ENCODE measurements at places on chromosomes 3 and 15. TPM values are rescaled to one million over a fixed set of nuclear protein-coding genes. Genes with fewer than 3 reads are reported as not detected.

DNA sequence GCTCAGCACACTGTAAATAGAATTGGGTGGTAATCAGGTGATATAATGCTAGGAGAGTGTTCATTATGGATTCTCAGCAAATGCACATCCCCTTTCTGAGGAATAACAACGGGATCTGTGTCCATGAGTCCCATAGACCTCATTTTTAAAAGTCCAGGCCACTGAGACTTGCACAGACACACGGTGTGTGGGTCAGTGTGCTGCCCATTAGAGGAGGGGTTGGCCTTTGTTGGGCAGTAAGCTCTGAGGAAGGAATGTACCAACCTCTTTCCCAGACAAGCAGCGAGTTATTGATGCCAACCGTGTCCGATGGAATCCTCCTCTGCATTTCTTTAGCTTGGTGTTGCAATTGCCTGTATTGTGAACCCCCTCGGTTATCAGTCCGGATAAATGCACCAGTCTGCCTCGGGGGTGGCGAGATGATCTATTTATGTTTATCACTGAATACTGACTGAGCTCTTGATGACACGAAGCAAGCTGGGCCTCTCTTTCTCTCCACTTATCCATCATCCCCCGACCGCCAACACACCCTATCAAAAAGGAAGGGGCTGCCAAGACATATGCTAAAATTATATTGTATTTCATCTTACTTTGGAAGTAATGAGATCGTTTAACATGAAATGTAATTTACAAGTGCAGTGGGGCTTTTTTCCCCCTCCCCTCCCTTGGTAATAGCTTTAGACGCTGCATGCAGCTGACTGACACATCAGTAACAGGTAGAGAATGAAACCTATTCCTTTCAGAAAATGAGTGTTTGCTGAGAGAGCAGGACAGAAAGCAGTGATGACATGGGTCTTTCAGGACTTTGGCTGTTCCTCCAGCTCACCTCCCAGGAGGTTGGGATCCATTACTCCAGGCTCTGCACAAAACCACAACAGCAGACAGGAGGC lies 126.6 kb upstream of the ST8SIA2 start:
- no peak for DNase-seq

- DNase-seq: no peak
These were observed 27.0 kb downstream of the SLC30A4 start for GRCh38 chr15:45495588-45495987.

GRCh38 chr3:102727340-102727739 lies 292.5 kb downstream of the ZPLD1 start:
- no peak for DNase-seq

DNA sequence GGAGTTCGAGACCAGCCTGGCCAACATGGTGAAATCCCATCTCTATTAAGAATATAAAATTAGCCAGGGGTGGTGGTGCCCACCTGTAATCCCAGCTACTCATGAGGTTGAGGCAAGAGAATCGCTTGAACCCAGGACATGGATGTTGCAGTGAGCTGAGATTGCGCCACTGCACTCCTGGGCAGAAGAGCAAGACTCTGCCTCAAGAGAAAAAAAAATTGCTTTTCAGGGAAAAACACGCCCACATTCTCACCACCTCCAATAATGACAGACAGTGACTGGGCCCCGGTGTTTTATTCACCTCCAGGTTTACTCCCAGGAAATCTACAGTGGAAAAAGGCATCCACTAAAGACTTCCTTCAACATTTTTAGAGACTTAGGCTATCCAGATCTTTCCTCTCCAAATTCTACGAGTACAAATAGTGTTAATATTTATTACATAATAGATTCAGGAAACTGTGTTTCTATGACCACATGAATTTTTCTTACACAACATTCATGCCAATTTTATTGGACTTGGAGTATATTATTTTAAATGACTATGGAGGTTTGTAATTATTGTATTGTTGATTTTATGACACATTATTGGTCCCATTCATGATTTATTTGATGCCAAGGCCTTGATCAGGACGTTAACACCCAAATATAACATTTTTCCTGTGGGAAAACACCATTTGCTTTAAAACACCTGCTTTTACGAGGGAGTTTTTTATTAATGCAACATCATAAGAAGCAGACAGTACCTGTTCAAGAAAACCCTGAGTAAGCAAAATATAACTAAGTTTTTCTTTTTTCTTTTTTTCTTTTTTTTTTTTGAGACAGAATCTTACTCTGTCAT lies 26.6 kb downstream of the IGF2BP2 start:
- DNase-seq: no peak

DNA sequence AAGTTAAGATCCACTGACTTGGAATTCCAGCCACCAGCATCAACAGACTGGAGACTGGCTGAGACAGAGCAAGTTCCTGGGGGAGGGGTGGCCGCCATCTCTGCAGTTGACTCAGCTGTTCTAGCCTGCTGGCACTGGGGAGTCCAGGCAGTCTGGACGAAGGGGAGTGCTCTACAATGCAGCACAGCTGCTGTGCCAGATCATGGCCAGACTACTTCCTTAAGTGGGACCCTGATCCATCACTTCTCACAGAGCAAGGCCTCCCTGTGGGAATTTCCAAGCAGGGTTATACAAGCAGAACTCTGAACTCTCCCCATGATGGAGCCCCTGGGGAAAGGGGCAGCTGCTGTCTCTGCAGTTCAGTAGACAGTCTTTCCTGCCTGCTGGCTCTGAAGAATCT lies 35.2 kb downstream of the PYGO1 start:
- DNase-seq: no peak

- no peak for DNase-seq
These were observed 166.8 kb upstream of the LPP start for GRCh38 chr3:187987187-187987586.

- DNase-seq: no peak
These were observed 108.1 kb upstream of the AADACL2 start for GRCh38 chr3:151625586-151625985.

GRCh38 chr3:17320266-17320665 lies 422.2 kb downstream of the TBC1D5 start:
- no peak for DNase-seq

DNA sequence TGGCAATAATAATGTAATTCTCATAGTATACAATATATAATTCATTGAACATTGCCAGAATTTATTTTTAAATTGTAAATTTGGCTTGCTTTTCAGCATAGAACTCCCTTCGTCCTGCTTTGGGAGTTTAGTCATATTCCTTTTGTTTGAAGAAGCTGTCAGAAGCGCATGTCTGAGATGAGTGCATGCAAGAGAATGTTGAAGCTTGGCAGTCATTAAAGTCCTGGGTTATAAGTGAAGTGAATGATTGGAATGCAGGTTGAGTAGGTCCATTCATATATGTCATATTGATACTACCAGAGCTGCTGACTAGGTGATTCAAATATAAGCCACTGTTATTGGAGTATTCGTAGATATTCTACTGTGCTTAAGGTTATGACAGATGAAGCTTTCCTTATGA lies 243.6 kb upstream of the MDFIC2 start:
- DNase-seq: no peak

DNA sequence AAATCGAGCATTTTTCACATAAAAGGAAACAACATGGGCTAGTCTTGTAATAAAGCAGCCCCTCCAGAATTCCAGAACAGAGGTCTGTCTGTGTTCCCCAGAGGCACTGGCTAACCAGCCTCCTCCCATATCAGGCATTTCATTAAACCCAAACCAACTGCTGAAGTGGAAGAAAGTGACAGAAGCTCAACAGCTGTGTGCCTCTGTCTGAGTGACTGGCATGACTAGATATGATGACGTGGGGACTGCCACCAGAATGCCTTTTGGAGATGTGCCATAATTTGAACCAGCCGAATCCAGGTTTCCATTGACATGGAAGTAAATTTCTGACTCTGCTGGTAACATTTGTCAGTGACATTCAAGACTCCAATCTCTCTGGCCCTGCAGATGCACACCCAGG lies 8.7 kb downstream of the LIMD1 start:
- no peak for DNase-seq

GRCh38 chr15:66740802-66741201 lies 38.8 kb downstream of the SMAD6 start:
- peak; percentile 61 for DNase-seq

DNA sequence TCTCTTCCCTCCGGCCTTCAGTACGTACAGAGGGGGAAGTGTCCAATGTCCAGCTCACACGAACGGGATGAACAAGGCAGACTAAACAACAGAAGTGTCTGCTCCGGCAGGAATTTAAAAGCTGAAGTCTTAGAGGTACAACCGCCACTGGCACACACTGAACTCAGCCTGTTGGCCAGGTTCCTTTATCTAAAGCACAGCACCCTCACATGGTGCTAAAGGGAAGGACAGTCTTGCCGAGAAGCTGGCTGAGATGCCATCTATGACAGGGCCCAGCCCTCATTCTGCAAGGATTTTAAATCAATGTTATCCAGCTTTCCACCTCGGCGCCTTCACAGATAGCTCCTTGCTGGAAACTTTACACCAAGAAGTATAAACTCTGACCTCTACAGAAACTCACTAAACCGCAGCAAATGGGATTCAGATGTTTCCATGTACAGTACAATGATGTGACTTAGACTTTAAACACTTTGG lies 2.8 kb downstream of the ADAMTS17 start:
- peak; percentile 62 for DNase-seq

- DNase-seq: no peak
These were observed 329.9 kb upstream of the AGTR1 start for GRCh38 chr3:148367756-148368155.

DNA sequence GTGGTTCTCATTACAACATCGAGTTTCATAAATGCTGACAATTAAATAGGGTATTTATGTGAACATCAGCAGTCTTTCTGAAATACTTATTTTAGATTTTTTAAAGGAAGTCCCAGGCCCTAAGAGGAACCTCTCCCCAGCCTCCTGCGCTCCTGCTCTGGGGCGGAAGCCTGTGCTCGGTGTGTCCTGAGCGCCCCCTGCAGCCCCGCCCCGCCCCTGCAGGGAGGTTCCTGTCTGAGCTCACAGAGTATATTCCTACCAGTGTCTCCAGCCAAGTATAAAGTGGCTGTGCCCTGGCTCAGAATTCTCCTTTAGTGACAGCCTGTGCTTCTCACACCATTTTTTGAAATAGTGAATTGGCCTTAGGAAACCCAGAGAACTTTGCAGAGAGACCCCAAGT lies 567.9 kb downstream of the GOLGA6L6 start:
- DNase-seq: no peak

DNA sequence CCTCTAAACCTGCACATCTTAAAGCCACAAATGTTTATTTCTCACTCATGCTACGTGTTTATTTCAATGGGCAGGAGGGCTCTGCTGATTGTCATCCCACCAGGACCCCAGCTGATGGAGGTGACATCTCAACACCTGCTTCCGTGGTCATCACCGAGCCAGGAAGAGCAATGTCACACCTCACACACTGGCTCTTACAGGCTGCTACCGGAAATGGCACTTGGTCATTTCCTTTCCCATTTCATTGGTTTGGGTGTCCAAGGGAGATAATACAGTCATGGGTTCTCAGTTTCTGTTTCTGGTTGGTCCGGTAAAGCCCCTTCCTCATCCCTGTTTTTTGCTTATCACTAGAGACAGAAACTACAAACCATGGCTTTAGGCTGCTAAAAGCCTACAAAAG lies 41.9 kb downstream of the ABHD2 start:
- DNase-seq: no peak

DNA sequence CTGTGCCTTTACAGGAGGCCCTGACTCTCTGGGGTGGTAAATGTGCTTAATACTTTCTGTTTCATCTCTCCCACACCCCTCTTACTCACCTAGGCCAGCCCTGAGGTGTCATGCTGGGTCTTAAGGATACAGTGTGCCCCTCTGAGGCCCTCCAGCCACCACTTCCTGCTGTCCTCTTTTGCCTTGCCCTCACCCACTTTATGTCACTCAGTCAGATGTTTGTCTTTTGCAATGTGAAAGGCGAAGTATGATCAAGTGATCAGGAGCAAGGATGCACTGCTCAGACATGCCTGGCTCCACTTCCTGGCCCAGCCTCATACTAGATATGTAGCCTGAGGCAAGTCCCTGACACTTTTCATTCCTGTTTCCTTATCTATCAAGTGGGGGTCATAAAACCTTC lies 339.0 kb upstream of the NR2E3 start:
- no peak for DNase-seq

- DNase-seq: no peak
These were observed 96.0 kb downstream of the SPATA16 start for GRCh38 chr3:173044998-173045397.

GRCh38 chr3:68984011-68984530 lies 29.4 kb downstream of the EOGT start:
- no peak for DNase-seq

- no peak for DNase-seq
These were observed 398.3 kb downstream of the MFSD1 start for GRCh38 chr3:159200176-159200575.

DNA sequence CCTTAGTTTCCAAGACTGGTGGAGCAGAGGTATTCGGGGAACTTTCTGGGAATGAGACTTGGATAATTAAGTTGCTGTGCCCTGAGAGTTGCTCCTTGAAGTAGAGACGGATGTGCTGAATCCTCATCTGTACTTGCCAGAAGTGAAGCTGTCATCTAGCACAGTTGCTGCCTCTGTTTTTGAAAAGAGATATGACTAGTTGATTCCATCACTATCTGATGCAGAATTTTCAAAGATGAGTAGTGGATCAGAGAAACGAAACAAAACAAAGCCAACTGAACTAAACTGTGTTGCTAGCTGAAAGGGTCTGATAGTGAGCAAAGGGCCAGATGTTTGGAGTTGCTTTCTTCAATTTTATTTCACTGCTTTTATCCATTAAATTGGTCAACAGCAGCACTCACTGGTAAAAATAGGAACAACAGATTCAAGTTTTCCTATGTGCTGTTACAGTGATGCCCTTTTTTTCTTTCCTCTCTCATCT lies 52.7 kb downstream of the MITF start:
- DNase-seq: no peak

GRCh38 chr3:126105691-126106187 lies 21.8 kb upstream of the SLC41A3 start:
- no peak for DNase-seq

DNA sequence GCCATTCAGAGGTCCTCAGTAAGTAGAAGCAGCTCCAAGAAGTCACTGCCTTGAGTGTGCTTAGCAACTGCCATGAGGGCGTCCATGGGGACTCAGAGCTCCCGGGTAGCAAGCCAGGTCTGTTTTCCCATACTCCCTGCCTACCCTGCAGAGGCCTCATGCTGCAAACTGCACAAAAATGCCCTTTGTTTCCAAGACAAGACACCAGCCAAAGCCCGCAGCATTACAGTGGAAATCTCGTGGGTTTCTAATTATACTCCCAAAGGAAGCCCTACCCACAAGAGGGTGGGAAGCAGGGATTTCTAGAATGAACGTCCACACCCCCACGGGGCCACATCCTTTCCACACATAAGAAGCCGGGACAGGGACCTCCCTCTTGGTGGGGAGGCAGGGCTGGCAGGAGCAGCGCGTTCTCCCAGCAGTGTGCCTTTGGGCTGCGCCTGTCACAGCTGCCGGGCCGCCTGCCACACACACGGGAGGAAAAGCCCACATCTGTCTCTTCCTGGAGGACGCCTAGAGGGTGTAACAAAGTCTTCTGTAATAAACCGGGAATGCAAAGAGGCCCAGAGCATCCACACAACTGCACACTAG lies 31.1 kb downstream of the FAM174B start:
- DNase-seq: no peak

The SYNPR gene
- 0.15 TPM for total RNA-seq

The ZNF660 gene
- 1.5 TPM for total RNA-seq

The GPR149 gene
- total RNA-seq: not detected

The EFL1 gene
- 48.0 TPM for total RNA-seq

The PLCB2 gene
- total RNA-seq: 6.0 TPM

The CADPS gene
- 4.4 TPM for total RNA-seq

The CPN2 gene
- total RNA-seq: not detected

The EPHB3 gene
- 29.2 TPM for total RNA-seq

The CHRNA3 gene
- 4.2 TPM for total RNA-seq
